ENCODE measurements at places on chromosomes 6 and 20.

DNA sequence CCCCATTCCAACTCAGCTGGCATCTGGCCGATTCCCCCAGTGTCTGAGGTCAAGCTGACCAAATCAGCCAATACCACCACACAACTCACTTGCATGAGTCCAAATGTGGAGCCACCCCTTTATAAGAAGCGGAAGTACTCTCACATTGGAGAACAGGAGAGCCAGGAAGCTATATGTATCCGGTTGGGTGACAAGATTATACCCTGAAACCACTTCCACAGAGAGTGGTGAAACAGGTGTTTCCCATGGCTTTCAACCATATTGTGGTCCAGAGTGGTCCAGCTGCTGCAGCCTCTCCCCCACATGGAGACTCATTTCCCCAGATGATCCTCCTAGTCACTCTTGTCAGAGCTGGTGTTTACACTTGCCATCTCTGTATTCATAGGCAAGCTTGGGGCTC, 24.0 kb upstream of the SERINC1 start:
- DNase-seq: no peak

DNA sequence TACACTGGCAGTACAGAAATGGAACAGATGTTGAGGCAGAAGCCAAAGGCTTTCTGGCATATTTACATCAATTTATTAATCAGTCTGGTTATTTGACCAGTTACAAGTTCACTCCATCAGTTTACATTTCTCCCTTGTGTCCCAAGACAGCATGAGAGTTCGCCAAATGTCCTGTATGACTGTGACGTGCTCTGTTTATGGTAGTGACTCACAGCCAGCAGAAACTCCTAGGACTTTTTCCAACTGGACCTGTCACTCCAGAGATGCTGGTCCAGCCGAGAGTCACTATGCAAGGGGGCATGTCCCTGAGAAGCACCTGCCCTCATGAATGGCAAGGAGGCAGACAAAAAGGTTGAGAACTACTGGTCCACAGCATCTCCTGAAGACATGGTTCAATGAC, 160.0 kb downstream of the LRFN2 start:
- no peak for DNase-seq

DNA sequence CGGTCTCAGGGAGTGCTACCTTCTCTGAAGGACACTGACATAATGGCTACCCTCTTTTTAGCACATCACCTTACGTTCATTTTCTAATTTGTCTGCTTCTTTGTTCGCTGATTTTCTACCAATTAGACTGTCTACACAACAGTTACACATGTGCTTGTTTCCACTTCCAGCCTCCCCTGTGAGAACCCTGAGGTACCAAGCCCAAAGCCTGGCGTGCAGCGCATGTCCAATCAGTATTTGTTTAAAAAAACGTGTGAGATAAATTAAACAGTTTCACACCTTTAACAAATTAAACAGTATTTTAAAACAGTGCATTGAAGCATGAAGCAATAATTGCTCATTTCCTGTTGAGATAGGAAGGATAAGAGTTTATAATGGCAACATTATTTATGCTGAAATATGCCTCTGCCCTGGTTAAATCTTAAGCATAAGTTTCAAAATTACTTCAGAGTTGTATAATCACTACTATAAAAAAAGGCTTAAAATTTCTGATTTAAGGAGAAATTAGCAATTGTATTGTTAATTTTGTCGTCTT, 88.9 kb downstream of the MAP3K5 start:
- DNase-seq: no peak

DNA sequence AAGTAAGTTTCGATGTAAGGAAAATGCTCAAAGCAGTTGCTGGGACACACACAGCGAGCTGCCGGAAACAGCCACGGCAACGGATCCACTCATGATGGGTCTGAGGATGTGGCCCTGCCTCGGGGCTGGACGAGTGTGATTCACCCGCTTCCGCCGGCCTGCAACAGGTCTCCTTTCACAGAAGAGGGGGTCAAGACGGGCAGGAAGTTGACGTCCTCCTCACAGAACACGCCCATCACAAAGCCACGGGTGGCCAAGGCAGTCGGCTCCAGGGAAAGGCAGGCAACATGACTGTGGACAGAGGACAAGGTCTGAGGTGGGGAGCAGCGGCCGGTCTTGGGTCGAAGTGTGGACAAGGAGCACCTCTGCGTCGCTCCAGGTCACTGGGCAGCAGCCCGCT, 29.9 kb upstream of the SMOC2 start:
- no peak for DNase-seq

DNA sequence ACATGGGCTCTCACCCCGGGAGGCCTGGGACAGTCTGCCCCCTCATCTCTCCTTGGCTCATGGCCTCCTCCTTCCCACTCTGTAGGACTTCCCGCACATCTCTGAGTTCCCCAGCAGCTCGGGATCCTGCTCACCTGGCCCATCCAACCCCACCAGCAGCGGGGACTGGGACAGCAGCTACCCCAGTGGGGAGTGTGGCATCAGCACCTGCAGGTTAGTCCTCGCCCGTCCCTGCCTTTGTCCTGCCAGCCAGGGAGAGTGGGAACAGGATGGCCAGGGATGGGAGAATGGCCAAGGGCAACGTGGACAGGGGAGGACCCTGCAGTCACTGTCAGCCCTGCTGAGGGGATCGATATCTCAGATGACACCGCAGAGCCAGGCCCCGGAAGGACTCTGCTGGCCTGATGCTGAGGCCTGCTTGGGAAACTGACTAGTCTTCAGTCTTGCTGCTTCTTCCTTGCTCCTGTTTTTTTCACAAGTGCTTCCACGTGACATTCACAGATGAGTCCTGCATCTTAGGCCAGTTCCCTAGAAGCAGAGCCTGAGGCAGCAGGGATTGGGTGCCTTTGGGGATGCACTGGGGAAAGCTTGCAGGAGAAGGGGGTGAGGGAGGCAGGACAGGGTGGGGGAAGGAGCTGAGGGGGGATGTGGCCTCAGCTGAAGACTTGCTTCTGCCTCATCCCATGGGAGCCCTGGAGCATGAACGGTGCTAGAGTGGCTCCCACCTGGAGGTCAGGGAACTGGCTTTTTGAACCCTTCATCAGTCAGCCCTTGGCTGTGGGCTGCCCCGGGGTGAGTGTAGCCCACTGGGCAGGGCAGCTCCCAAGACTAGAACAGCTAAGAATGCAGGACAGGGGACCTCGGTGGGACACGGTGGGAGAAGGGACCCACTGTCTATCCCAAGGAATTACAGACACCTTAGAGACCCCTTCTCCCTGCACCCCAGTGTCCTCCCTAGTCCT, 120.1 kb downstream of the JPH2 start:
- no peak for DNase-seq

DNA sequence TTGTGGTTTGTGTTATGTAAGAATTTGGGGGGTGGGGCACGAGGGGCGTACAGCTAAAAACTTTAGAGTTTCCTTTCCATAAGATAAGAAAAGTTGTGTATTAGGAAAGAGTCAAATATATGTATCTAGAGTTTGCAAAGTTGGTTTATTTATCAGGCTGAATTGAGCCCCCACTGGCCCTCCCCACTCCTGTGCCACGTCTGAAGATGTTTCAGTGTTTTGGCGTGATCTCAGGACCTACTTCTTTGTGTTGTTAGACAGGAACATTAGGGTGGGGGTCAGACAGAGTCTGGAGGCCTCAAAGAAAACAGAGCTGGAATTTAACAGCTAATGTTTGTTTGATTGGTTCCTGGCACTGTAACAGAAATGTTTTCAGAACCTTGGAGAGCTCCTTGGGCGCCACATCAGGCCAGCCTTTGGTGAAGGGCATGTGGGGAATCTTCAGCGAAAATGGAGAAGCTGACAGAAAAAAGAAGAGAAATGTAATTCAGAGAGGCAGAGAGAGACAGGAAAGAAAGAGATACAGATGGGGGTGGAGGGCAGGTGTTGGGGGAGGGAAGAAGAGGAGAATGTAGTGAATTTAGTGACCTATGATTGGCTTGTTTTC, 674 bp downstream of the NRSN1 start:
- DNase-seq: no peak

DNA sequence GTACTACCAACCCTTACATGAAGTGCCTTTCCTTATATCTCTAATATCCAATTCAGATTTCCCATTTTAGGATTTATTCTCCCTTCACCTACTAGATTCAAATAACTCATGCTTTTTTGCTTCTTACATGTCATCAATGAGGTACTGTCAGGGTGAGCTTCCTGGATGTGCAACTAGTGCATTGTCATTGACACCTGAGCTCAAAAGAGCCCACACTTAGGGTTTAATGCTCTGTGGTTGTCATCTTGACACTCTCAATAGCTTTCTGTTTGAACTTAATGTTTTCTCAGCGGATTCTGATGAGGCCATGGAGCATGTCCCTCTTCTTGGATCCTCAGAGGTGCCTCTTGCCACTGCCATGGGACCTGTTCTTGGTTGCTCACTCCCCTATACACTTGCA, 1033.3 kb upstream of the EYS start:
- DNase-seq: no peak

DNA sequence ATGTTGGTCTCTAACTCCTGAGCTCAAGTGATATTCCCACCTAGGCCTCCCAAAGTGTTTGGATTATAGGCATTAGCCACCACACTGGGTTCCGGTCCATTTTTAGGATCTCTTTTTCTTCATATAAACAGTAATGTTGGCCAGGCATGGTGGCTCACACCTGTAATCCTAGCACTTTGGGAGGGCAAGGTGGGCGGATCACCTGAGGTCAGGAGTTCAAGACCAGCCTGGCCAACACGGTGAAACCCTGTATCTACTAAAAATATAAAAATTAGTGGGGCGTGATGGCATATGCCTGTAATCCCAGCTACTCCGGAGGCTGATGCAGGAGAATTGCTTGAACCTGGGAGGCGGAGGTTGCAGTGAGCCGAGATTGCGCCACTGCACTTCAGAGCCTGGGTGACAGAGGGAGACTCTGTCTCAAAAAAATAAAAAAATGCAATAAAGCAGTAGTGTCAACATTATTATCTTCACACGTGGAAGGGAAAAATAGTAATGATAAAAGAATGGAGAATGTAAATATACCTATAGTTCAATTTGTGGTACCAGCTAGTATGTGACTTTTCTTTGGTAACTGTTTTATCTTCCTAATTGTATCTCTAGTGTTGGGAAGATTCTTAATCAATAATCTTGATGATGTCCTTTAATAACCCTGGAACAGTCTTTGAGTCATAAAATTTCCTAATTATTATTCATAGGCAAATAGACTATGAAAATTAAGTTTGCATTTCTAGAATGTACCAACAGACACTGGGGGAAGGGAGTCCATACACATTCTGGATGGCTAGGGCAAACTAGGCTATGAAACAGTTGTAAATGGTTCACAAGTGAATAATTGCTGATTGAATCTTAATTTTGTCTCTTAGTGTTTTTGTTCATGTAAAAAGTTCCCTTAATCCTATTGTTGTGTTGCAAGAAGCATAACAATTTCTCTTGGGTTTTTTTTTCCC, 3.6 kb downstream of the PARD6B start:
- DNase-seq: no peak

- no peak for DNase-seq
Observed at GRCh38 chr20:59789686-59790085, 143.8 kb downstream of the SYCP2 start.

- no peak for DNase-seq
Observed at GRCh38 chr20:38167851-38168760, 3.0 kb upstream of the TGM2 start.

- DNase-seq: no peak
Observed at GRCh38 chr6:107056796-107057195, 28.8 kb downstream of the MTRES1 start.

DNA sequence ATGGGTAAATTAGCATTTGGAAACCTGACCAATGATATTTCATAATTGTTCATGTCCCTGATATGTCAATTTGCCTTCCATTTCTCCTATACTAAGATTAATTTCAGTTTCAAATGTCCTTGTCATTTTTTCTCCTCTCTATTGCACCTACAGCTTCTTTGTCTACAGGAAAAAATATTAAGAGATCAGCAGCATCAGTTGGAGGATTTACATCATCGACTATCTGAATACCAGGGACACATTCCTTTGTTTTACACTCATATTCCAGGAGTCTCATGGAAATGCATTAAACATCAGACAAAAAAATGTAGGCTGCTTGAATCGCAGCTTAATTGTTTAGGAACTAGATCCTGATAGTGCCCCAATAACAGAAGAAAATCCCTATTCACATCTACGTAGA, 188.2 kb downstream of the PRKN start:
- DNase-seq: no peak
